Karpas-422 (cell line): ENCODE measurements at places on chromosomes 1 and 21. TPM values are rescaled to one million over a fixed set of nuclear protein-coding genes. Genes with fewer than 3 reads are reported as not detected.
A peak's percentile ranks its signal among the peaks of the same experiment; 100 is the strongest.

KRTAP10-12 gene
- total RNA-seq = not detected in 2 replicates

DNA sequence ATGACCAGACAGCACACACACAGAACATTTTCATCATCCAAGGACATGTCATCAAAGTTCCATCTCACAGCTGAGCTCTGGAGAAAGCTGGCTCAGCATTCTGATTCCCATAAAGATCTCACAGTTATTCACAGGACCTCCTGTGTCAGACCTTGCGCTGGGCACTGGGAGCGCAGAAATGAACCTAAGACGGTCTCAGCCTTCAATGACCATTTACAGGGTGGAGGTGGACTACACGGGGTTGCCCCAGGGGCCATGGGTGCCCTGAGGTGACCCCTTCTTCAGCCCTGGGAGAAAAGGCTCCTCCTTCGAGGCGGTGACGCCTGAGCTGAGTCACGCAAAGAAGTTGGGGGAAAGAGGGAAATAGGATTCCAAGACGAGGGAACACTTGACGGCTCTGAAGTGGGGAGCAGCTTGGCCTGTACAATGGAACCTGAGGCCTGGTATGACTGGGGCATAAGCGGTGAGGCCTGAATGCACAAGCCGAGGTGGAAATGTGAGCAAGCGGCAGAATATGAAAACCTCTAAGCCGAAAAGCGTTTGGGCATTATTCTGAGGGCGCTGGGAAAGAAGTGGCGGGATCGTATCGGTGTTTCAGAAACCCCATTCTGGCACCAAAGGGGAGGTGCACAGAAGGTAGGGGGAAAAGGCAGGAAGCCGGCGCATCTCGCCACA lies 797 bp downstream of the CC2D1B start:
- no peak for DNase-seq

- no peak for DNase-seq
These were observed 12.9 kb downstream of the EPHX1 start for GRCh38 chr1:225822655-225823403.

GRCh38 chr1:159229896-159230295 lies 25.2 kb downstream of the ACKR1 start:
- peak; percentile 1 for DNase-seq

GRCh38 chr1:201125019-201125418 lies 2.0 kb downstream of the ASCL5 start:
- DNase-seq = no peak

GRCh38 chr1:162368451-162368850 lies 8.2 kb downstream of the SPATA46 start:
- DNase-seq = no peak

DNA sequence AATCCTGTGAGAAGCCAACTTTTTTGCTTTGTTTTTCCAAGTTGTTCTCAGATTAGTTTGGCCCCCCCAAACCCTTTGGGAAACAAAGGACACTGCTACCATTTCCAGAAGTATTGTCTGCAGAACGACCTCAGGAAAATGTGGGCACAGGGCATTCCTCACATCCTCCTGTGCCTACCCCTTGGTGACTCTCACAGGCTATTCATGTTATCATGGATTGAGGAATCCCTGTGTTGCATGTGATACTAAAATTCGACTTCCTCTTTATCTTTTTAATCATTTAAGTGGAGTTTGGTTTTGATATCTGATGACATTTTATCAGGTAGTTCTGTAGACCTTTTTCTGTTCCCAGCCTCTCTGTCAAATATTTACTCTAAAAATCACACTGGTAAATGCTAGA lies 184.5 kb downstream of the FASLG start:
- no peak for DNase-seq

- DNase-seq = no peak
These were observed 30.6 kb upstream of the LYPD8 start for GRCh38 chr1:248786156-248786555.

DNA sequence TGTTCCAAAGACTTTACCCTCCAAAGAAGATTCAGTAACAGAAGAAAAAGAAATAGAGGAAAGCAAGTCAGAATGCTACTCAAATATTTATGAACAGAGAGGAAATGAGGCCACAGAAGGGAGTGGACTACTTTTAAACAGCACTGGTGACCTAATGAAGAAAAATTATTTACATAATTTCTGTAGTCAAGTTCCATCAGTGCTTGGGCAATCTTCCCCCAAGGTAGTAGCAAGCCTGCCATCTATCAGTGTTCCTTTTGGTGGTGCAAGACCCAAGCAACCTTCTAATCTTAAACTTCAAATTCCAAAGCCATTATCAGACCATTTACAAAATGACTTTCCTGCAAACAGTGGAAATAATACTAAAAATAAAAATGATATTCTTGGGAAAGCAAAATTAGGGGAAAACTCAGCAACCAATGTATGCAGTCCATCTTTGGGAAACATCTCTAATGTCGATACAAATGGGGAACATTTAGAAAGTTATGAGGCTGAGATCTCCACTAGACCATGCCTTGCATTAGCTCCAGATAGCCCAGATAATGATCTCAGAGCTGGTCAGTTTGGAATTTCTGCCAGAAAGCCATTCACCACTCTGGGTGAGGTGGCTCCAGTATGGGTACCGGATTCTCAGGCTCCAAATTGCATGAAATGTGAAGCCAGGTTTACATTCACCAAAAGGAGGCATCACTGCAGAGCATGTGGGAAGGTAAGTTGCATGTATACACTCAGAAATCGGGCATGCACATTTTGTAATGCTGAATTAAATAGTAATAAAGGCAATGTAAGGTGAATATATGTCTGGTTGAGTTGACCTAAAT lies 97.2 kb downstream of the ZFYVE9 start:
- DNase-seq = peak; percentile 47
